Vein endothelial cell (primary cell): ENCODE measurements at places on chromosomes 5 and 9. TPM values are rescaled to one million over a fixed set of nuclear protein-coding genes. Genes with fewer than 3 reads are reported as not detected.

The TSLP gene
- total RNA-seq = not detected in 2 replicates

The TMC1 gene
- 0.33 and 0.67 TPM in 2 replicates for total RNA-seq

The LCP2 gene
- total RNA-seq = 2.2 TPM in 1 of 2 replicates, not detected in the other

The INSL6 gene
- not detected in 2 replicates for total RNA-seq

The STKLD1 gene
- 0.33 and 1.6 TPM in 2 replicates for total RNA-seq

The NR5A1 gene
- total RNA-seq = not detected in 2 replicates

The NUDT2 gene
- 28.6 and 34.9 TPM in 2 replicates for total RNA-seq

The PCDHGA12 gene
- total RNA-seq = 6.9 and 12.0 TPM in 2 replicates

The KDM4C gene
- total RNA-seq = 15.4 and 22.4 TPM in 2 replicates

The PPIP5K2 gene
- 41.8 and 65.8 TPM in 2 replicates for total RNA-seq

The ZNF608 gene
- total RNA-seq = 18.2 and 26.8 TPM in 2 replicates
